ENCODE measurements at places on chromosomes 5 and 9.

DNA sequence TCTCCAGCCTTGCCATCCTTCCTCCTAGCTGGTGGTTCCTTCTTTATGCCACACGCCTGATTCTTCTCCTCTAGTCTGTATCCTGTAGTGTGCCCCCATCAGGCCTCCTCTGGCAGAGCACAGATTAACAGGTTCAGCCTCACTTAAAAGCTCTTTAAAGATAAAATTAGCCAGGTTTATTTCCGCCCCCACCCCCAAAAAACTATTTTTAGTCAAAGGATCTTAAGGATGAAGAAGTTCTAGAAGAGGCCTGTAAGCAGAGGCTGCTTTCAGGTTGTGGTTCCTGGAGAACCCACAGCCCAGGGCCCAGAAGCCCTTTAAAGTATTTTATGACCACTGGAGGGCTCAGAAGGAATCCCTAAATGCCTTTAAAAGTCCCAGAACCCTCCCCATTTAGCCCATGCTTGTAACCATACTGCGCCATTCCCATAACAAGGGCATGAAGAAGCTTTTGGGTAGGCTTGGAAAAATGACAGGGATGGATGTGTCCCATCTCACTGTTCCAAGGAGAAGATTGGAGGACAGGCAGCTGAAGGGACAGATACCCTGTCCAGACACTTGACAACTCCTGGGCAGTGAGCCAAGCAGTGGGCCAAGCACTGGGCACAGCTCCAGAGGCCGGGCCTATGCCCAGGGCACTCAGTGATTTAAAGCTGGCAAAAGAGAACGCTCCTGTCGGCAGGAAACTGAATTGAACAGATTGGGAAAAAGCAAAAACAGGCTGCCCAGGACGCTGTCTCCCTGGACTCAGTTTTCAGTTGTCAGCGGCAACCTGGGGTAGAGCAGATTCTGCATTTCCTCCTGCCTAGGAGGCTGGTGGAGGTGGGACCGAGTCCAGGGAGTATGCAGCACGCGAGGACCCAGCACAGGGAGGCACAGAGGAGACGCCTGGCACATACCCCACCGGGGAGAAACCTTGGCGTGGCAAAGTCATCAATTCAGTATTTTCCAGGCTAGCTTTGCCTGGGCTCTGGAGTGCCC, 106.3 kb upstream of the SSBP2 start:
- peak; percentile 60 for DNase-seq

DNA sequence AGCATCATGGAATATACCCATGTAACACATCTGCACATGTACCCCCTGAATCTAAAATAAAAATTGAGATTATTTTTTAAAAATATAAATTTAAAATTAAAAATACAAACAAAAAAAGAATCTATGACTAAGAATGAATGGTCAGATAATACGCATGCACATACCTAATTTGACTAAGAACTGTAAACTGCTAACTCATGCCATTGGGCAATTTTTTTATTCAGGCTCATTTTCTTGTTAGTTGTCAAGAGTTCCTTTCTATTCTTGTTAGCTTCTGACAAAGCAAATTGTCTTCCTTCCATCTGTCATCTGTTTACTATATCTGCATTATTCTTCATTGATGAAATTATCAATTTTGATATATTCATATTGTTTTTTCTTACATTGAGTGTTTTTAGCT, 69.5 kb upstream of the HAND1 start:
- DNase-seq = no peak

GRCh38 chr5:54894957-54895815, 90.2 kb downstream of the ESM1 start:
- no peak for DNase-seq

GRCh38 chr9:17160327-17160726, 25.5 kb downstream of the CNTLN start:
- DNase-seq = no peak

DNA sequence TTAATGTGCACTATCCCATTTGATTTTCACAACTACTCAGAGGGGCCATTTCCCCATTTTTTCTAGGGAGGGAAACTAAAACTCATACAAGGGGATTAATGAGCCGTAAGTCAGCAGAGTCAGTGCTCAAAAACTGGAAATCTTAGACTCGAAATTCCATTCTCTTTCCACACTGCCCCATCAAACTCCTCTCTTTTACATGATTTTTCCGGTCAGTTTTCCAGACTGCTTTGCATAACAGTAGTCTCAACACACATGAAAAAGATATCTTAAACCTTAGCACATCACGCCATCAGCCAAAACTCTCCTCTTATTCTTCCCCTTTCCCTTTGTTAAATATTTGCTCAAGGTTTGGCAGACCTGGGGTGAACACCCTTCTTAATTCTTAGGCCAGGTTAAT, 332.0 kb downstream of the RFX3 start:
- no peak for DNase-seq

- no peak for DNase-seq
Measured at GRCh38 chr9:1759771-1760300, 255.3 kb upstream of the SMARCA2 start.

GRCh38 chr5:169736653-169737052, 99.6 kb downstream of the DOCK2 start:
- DNase-seq = no peak

DNA sequence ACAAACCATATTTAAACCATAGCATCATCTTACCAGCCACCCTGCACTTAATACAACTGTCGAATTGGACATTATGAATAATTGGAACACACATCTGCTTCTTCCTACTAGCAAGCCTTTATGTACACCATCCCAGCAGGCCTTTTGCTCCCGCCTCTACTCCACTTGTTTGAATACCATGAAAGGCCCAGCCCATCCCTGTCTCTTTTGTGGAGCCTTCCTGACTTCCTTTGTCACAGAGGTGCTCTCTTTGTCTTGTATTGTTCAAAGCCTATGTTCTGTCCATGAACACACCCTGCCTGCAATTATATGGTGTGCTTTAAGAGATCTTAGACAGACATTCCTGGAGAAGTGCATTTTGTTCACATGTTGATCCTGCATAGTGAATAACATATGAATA, 465.7 kb downstream of the DIRAS2 start:
- no peak for DNase-seq

DNA sequence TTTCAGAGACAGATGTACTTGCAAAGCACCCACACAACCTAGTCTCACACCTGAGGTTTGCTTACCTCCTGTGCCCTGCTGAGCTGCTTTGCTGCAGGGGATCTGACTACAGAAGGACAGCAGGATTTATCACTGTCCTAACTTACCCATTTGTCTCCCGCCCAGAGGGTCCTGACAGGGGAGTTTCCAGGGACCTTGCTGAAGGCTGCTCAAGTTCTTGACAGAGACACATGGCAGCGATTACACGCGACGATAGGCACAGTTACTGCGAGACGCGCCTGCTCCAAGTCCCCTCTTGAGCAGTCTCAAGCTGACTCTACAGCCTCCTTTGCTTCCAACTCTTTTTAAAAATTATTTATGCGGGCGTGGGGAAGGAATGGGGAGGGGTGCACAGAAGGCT, 24.6 kb upstream of the GALNT10 start:
- no peak for DNase-seq

DNA sequence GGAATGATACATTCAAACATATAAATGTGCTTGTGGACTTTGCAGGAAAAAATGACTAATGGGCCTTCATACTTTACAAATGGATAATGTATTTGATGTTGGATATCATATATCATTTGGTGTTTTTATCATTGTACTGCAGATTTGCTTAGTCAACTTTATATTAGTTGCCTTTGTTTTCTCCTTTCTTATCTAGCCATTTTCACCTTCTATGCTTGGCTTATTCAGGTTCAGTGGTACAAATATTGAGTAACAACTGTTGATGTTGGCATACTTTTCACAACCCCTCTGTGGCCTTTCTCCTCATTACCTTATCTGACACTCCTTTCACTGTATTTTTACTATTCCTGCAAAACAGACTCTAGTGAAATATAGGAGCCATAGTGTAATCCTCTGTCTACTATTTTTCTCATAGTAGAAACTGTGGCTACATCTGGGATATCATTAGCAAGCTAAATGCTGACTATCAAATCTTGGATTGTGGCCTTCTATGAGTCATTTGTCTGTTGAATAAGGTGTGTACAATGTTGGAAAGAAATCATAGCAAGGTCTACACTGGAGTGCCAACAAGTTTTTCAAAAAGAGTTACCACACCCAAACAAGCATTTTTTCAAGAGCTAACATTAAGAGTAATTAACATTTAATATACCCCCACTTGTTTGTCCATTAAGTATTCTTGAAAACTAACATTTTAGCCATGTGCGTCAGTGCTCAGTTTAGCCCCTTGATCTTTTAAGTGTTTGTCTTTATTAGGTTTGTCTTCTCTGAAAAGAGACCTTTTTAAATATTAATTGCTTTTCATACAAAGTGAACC, 330.1 kb downstream of the ADGRV1 start:
- DNase-seq = no peak

DNA sequence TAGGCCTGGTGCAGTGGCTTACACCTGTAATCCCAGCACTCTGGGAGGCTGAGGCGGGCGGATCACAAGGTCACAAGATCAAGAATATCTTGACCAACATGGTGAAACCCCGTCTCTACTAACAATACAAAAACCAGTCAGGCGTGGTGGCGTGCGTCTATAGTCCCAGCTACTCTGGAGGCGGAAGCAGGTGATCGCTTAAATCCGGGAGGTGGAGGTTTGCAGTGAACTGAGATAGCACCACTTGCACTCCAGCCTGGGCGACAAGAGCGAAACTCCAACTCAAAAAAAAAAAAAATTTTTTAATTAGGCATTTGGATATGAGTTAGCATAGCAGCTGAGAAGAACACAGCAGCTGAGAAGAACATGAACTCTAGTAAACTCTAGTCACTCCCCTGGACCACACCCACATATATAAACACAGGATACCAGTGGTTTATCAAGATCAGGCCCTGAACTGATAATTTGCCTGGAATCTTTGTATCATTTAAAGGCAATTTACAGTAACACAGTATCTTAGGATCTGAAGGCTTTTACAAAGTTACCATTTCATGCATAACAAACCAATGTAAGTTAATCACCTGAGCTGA, 4.6 kb upstream of the UGCG start:
- peak; percentile 17 for DNase-seq

GRCh38 chr5:29252390-29252789, 1941.1 kb upstream of the CDH6 start:
- DNase-seq = no peak

GRCh38 chr9:37414503-37414943, 8.0 kb upstream of the GRHPR start:
- no peak for DNase-seq

GRCh38 chr5:3002230-3002629, 250.8 kb upstream of the IRX2 start:
- DNase-seq = no peak

GRCh38 chr9:14627513-14627912, 65.7 kb downstream of the ZDHHC21 start:
- DNase-seq = no peak

DNA sequence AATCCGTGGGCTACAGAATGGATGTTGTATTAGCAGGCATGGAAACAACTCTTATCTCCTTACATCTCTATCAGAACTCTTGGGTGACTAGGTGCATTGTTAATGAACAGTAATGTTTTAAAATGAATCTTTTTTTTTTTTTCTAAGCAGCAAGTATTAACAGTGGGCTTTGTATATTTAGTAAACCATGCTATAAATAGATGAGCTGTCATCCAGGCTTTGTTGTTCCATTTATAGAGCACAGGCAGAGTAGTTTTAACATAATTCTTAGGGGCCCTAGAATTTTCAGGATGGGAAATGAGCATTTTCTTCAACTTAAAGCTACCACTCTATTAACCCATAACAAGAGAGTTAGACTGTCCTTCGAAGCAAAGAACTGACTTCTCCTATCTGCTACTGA, 233.7 kb upstream of the ADAMTSL1 start:
- DNase-seq = no peak

DNA sequence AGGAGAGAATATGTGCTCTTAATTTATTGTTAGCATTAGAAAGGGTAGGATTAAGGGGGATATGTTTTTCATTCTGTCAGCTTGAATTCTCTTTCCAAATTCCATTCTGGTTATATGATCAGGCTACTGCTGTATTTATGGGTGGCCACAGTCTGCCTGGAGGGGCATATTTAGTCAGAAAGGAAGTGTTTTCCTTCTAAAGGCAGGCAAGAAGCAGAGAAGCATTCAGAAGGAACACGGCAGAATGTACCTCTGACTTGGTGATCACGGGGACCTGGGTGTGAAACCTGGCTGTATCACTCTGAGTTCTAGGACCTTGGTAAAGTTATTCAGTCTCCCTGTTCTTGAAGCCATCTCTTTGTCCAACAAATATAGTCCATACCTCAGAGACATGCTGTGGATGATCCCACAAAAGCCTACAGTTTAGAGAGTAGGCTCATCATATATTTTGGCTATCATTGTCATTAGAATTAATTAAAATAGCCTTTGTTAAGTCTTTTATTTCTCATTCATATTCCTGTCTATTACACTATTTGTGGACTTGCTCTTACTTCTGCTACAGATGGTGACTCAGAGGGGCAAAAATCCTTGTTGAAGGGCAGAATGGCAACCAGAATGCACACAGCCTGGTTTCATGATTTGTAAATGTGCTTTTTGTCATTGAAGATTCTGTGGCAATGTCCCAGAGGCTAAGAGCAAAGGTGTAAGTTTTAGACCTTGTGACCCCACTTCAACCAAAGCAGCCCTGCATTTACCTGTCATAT, 2.7 kb downstream of the TNC start:
- peak; percentile 37 for DNase-seq

DNA sequence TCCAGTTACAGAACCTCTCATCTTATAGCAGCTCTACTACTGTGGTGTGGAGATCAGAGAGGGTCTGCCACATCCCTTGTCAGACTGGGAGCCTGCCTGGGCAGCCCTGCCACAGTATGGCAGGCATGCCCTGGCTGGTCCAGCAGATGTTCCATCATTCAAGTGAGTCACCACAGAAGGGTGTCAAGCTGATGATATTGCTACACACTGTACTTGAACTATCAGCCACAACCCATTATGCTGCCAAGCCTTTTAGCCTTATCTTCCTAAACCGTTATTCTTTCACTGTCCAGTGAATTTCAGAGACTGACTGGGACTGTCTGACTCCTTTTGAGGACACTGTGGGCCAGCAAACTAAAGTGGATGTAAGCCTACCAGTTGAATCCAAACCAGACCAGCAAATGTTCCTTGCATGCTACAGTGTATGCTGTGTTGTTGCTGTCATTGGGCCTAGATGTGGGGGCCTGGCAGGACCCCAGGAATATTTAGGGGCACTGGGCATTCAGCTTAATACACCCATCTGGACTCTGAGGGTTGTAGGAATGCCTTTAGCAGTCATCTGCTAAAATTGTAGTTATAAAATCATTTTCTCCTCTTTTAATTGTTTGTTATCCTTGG, 202.6 kb downstream of the NR3C1 start:
- DNase-seq = no peak
